Daoy (cell line): ENCODE measurements at places on chromosomes 11 and 22. TPM values are rescaled to one million over a fixed set of nuclear protein-coding genes. Genes with fewer than 3 reads are reported as not detected.

ISX gene
- not detected in 2 replicates for total RNA-seq

GUCY1A2 gene
- 0.71 and 1.1 TPM in 2 replicates for total RNA-seq

UPB1 gene
- 0.06 TPM in 1 of 2 replicates, not detected in the other for total RNA-seq

RFPL3 gene
- not detected in 2 replicates for total RNA-seq

PHLDA2 gene
- total RNA-seq: 3.9 and 6.4 TPM in 2 replicates

ENTHD1 gene
- total RNA-seq: not detected in 2 replicates

MUC6 gene
- total RNA-seq: not detected in 2 replicates

TTC12 gene
- 6.9 and 9.9 TPM in 2 replicates for total RNA-seq

APOC3 gene
- total RNA-seq: not detected in 2 replicates

OR51B2 gene
- total RNA-seq: not detected in 2 replicates

MYBPC3 gene
- not detected in 2 replicates for total RNA-seq

OR8G5 gene
- not detected in 2 replicates for total RNA-seq

JAML gene
- total RNA-seq: not detected in 2 replicates

TEX12 gene
- total RNA-seq: not detected in 2 replicates

OPCML gene
- not detected in 2 replicates for total RNA-seq

CSF2RB gene
- not detected in 2 replicates for total RNA-seq

NAALAD2 gene
- total RNA-seq: 0.63 and 1.9 TPM in 2 replicates

GAS2L1 gene
- total RNA-seq: 10.0 and 11.1 TPM in 2 replicates

FOSL1 gene
- total RNA-seq: 54.0 and 59.3 TPM in 2 replicates

KRTAP5-7 gene
- total RNA-seq: not detected in 2 replicates

STX5 gene
- 26.0 and 28.2 TPM in 2 replicates for total RNA-seq
